ENCODE measurements at places on chromosomes 11 and 22.
A peak's percentile ranks its signal among the peaks of the same experiment; 100 is the strongest.

- DNase-seq: no peak
Observed at GRCh38 chr11:13317293-13318080, 39.9 kb downstream of the BMAL1 start.

DNA sequence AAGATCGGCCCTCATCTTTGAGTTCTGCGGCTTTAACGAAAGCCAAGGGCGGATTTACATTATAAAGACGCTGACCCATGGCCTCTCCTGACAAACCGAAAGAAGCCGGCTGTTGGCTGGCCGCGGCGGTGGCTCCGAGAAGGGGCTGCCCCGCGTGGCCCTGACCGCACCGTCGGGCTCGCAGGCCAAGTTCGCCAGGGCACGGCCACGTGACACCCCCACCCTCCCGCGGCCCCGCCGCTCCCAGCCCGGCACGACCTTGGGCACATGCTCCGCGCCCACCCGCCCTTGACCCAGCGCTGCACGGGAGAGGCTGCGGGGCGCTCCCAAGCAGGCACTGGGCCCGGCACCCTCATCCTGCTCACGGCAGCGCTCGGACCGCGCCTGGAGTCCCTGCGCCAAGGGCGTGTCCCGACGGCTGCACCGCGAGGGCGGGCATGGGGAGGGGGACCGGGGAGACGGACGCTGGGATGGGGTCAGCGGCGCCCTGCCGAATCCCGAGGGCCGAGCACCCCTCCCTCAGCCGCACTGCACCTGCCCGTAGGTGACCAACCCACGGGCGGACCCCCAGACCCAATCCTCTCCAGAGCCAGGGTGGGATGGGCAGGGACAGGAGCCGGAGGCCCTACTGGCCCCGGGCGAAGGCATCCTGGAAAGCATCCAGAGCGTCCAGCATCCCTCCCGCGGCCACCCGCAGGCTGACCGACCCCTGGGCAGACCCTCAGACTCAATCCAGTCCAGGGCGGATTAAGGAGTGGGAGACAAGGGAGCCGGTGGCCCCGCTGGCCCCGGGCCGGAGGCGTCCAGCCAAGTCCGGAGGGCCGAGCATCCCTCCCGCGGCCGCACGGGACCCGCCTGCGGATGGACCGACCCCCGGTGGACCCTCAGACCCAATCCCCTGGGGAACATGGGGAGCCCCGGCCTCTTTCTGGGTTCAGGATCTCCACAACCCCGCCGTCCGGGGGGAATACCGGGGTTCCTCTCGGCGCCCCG, 759 bp downstream of the CPT1A start:
- DNase-seq: no peak

GRCh38 chr11:47861728-47862127, 13.6 kb upstream of the NUP160 start:
- peak; percentile 33 for DNase-seq

DNA sequence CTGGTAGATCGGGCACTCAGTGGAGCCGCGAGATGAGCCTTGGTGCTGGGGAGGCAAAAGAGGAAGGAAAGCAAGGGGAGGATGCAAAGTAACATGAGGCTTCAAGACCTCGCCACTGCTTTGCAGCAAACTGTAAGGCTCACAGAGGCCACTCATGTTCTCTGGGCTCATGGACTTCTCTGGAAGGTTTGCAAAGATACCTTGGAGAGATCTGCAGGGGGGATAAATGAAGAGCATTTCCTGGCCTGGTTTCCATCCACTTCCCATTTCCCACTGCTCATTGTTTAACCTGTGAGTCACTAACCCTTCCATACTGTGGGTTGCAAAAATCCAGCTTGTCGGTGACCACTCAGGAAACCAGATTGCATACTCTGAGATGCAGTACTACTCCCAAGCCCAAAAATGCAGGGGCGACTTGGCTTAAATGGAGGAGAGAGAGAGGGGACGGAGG, 38.5 kb downstream of the OSBP2 start:
- peak; percentile 18 for DNase-seq

DNA sequence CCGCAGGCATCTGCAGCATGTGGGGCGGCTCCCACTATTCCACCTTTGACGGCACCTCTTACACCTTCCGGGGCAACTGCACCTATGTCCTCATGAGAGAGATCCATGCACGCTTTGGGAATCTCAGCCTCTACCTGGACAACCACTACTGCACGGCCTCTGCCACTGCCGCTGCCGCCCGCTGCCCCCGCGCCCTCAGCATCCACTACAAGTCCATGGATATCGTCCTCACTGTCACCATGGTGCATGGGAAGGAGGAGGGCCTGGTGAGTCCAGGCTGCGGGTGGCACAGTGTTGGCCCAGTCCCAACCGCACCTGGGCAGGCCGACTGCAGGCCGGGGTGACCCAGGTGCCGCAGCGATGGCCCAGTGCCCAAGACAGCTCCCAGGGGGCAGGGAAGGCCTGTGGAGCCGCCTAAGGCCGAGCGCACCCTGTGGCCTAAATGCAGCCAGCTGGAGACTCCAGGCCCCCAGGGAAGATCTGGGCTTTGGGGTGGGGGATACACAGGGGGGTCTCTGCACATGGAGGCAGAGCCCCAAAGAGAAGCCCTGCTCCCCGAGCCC, 31.3 kb downstream of the MUC5B start:
- DNase-seq: no peak

- no peak for DNase-seq
Observed at GRCh38 chr11:117096201-117096991, 1.8 kb downstream of the SIK3 start.

GRCh38 chr11:90113541-90113940, 20.9 kb upstream of the NAALAD2 start:
- peak; percentile 5 for DNase-seq

GRCh38 chr11:18046116-18046777, at the start of gene TPH1:
Gene TPH1, minus strand, starts transcription at chr11:18046269. Its CDS starts 5,507 bp downstream, at chr11:18040762.
- DNase-seq: peak; percentile 60

DNA sequence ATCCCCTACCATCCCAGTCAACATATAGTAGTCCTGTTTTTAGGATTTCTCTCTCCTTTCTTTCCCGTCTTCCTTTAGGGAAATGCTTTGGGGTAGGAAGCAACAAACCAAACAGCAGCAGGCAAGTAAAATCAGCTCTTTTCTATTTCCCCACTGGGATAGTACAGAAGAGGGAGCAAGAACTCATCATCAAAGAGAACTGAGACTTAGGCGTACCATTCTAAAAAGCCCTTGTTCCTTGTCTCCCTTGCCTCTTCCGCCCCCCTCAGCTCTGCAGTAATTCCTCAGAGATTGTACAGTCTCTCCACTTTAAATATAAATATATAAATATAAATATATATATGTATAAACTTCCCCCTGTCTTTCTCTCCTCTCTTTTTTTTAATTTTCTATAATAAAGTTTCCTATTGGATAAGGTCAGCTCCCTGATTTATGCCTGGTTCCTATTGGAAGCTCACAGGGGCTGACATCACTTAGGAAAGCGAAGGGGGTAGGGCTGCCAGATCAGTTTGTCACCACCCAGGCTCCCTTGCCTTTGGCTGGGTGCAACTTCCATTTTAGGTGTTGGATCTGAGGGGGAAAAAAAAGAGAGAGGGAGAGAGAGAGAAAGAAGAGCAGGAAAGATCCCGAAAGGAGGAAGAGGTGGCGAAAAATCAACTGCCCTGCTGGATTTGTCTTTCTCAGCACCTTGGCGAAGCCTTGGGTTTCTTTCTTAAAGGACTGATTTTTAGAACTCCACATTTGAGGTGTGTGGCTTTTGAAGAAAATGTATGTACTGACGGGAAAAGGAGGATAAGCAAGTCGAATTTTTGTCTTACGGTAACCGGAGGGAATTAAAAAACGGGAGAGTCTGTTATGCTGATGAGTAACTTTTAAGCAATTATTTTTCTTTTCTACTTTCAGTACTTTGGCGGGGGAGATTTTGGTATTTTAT, at the start of gene CTNND1:
Gene CTNND1, plus strand, starts transcription at position 502 of the 934 bp plus-strand sequence. CDS start 29,677 bp downstream, outside the sequence.
- DNase-seq: peak; percentile 98

DNA sequence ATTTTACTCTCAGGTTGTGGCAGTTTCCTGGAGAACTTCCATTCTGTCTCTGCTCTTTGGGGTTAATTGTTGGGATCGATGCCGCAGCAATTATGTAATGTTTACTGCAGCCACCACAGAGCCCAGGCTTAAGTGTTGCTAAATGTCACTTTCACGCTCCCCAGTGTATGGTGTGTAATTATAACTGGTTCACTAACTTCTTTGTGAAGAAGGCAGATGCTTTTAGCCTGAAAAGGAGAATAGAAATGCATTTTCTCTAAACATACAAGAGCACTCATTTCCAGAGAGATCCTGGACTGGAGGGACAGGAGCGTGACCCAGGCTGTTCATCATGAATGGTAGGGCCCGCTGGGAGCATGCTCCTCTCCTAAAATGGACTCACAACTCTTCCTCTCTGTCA, 132.2 kb upstream of the PLET1 start:
- DNase-seq: no peak
